ENCODE measurements at places on chromosomes 16 and 17.

GRCh38 chr17:27954548-27955495, 61.7 kb upstream of the LYRM9 start:
- DNase-seq: no peak

- no peak for DNase-seq
Observed at GRCh38 chr16:23064639-23065038, 84.6 kb downstream of the USP31 start.

DNA sequence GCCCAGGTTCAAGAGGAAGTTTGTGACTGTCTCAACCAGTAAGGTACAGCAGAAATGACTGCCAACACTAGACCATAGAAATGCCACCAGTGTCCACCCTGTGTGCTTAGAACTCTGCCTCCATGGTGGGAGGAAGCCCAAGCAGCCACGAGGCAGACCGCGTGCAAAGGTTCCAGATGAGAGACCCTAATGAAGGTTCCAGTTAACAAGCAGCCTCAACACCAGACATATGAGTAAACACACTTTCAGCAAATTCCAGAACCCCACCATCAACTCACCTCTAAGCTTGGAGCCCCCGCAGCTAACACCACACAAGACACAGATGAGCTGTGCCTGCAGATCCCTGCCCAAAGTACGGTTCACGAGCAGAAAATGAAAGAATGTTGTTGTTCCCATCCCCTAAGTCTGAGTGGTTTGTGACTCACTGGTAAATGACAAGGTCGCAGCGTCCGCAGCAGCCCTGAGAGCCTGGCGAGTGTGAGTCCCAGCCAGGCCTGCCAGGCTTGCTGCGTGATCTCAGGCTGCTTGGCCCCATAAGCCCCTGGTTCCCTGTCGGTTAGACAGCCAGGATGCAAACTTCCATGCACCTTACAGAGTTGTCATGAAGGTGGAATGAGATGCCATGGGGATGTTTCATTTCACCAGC, 193.7 kb downstream of the C16orf95 start:
- no peak for DNase-seq

DNA sequence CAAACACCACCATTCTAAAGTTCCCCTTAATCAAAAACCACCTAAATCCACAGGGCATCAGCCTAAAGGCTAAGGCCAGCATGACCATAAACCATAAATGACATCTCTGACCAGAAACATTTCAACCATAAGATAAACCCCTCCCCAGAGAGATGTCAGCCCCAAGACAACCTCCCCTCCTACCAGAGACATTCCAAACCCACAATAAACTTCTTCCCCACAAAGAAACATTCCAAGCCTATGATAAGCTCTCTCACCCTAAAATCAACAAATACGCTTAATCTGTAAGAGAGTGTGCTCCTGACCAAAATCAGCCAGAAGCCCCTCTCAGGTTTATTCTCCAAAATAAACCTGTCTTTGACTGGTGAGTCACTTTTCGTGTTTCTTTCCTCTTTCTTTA, 54.8 kb downstream of the SLFN5 start:
- DNase-seq: no peak

- DNase-seq: no peak
Observed at GRCh38 chr16:31110106-31111034, 2.2 kb downstream of the BCKDK start.

GRCh38 chr16:70573451-70574121, 50.0 kb downstream of the SF3B3 start:
- no peak for DNase-seq

GRCh38 chr17:30557916-30558685, 80.9 kb downstream of the GOSR1 start:
- DNase-seq: no peak

DNA sequence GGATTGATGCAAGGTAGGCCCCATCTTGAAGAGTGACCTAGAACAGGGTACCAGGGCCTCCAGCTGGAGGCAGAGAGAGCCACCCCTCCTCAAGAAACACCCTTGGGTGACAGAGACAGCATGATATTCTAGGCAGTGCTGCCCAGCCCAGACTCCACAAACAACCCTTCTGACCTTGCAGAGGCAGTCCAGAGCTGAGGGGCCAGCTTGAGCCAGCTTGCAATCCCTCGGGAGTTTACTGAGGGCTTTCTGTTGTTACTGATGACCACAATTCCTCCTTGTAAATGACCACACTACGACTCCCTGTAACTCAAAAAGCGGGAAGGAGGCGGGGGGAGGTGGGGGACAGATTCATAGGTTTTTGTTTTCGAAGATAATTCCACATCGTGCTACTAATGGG, 18.6 kb upstream of the MNT start:
- DNase-seq: no peak

Measured in hippocampal formation (tissue), 2 donors.